ENCODE measurements at places on chromosomes 16 and 17. TPM values are rescaled to one million over a fixed set of nuclear protein-coding genes. Genes with fewer than 3 reads are reported as not detected.
A peak's percentile ranks its signal among the peaks of the same experiment; 100 is the strongest.

GRCh38 chr16:89071686-89072547, 21.7 kb upstream of the ACSF3 start:
- no peak for DNase-seq

DNA sequence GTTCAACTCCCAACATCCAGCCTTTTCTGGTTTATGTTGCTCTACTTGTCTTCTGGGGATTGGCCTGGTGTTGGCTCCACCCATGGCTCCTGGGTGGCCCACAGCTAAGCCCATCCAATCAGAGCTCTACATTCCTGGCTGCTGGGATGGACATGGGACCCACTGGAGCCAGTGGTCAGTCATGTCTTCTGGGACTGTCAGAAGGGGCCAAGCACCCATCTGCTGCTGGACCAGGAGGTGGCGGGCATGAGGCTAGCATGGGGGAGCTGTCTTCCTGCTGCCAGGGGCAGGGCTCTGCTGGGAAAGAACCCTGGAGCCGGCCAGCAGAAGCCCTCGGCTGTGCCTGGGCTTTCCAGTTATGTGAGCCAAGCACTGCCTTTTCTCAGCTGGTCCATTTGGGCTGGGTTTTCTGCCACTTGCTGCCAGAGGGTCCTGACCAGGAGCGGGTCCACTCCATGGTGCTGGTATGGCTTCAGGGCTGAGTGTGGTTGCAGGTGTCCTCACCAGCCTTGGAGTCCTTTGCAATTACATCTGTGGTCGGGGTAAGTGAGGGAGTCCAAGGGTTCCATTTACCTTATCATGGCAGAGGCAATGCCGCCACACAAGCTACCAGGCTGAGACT, 17.4 kb upstream of the ZNF469 start:
- peak; percentile 22 for DNase-seq

- no peak for DNase-seq
Measured at GRCh38 chr17:27959382-27959709, 66.2 kb upstream of the LYRM9 start.

Gene GAST
- not detected for total RNA-seq

GRCh38 chr17:15289285-15290183, 24.4 kb upstream of the PMP22 start:
- no peak for DNase-seq

DNA sequence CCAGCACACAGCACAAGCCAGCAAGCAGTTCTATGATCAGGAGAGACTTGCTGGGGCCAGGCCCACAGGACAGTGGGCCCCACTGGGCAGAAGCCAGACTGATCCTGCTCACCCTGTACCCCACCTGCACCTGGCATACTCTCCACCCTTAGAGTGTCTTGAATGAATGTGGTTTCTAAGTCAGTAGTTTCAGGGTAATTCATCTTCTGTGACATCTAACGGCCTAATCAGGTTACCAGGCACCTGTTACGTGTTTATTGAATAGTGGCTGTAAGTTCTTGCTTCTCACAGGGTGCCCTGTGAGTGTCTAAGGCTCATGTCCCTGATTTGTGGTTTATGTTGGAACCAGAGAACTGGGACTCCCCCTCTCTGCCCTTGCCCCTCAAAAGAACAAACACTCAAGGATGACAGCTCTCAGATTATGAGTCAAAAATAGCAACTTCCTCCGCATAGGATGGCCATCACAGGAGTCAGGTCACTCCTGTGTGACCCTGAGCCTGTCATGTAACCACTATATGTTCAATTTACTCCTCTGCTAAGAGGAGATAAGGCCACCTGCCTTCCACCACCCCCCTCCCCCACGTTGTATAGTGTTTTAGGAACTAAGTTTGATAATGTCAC, 7.0 kb upstream of the OR2C1 start:
- no peak for DNase-seq

GRCh38 chr17:69448431-69449102, 34.1 kb downstream of the MAP2K6 start:
- DNase-seq: peak; percentile 3

Gene NOXO1
- total RNA-seq: 141 TPM

DNA sequence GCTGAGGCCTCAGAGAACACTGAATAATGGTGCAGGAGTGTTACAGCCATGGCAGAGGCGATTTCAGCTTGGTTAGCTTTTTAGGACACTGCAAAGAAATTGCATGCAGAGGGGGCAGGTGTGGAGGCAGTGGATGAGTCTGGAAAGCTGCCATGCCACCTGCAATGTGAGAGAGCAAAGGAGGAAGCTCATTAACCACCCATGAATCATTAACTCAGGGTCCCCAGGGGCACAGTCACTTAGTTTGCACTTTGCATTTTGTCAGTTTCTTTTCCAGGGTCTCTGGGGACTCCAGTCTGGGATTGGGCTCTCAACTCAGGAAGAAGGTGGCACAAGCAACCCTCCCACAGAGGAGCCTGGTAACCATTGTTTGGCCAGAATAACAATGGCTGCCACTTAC, 132.9 kb downstream of the USP31 start:
- no peak for DNase-seq

DNA sequence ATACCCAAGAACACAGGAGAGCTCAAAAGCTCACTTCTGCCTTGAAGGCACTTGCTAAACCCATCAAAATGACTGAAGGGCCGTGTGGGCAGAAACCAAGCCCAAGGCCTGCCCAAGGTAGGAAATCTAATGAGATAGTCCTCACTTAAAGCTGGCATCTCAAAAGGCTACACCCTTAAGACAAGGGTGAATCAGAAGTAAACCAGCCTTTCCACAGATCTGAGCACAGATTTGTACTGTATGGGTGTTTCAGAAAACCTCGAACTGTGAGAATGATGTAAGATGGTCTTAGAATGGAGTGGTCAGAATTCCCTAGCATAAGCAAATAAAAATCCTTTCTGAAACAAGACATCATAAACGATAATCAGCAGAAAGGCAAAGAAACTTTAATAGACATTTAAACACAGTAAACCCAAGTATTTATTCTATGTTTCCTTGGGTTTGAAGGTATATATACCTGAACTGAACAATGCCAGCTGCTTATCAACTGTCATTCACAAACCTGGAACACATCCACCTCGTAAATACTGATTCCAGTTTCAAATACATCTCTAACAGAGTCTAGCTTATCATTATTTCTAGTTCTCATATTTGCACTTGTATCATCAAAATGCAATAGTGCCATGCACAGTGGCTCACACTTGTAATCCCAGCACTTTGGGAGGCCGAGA, 37.8 kb downstream of the GLG1 start:
- peak; percentile 9 for DNase-seq

Gene DHRS7C
- not detected for total RNA-seq

DNA sequence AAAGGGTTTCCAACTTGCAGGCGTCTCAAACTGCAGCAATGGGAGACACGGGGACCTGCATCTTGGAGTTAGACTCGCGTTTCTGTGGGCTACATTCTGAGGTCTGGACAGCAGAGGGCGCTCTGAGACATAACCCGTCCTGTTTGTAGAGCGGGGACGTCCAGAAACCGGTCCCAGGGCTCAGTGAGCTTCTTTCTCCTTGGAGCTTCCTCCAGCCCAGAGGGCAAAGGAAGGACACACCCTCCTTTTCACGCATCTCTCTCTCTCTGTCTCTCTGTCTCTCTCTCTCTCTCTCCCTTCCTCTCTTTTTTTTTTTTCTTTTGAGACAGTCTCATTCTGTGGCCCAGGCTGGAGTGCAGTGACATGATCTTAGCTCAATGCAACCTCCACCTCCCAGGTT, 19.8 kb downstream of the COX4I1 start:
- DNase-seq: peak; percentile 92

DNA sequence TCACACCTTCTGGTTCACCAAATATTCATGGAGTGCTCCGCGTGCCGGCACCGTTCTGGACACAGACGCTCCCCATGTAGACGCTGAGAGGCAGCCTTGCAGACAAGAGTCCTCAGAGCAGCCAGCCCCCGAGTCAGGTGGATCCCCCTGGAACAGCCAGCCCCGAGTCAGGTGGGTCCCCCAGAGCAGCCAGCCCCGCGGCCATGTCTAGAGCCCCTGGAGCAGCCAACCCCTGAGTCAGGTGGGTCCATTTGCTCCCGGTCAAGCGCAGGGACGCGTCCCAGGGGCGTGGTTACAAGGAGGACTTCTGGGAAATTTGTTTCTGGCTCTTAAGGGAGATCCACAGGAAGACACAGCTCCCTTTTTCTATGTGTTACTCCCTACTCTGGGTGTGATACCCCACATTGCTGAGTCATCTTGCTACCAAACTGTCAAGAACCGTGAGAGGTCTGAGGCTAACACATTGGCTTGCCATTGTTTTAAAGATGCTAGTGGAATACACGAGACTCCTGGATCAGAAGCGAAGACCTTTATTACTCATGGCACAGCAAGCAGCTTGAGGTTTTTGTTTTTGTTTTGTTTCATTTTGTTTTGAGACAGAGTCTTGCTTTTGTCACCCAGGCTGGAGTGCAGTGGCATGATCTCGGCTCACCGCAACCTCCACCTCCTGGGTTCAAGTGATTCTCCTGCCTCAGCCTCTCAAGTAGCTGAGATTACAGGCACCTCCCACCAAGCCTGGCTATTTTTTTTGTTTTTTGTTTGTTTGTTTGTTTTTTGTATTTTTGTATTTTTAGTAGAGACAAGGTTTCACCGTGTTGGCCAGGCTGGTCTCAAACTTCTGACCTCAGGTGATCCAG, 43.3 kb upstream of the CBFA2T3 start:
- no peak for DNase-seq

DNA sequence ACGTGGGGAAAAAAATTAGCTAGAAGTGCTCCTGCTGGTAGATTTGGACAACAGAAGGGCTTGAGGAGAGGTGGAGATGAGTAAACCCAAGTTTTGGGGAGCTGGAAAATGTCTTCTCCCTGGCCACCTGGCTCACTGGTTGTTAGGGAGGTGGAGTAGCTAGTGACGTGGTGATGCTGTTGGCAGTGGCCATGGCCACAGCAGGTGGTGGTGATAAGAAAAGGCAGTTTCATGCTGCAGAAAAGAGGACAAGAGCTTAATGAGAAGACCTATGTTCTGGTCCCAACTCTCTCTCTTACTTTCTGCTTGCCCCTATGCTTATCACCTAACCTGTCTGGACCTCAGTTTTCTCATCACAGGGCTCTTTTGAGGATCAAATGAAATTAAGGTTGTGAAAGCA, 223.5 kb upstream of the N4BP1 start:
- no peak for DNase-seq

- no peak for DNase-seq
Measured at GRCh38 chr17:17325816-17326215, 22.6 kb downstream of the NT5M start.

GRCh38 chr16:29834079-29834478, 13.8 kb downstream of the MVP start:
- DNase-seq: no peak

Gene ST6GALNAC2
- total RNA-seq: 1.0 TPM

Gene EIF1
- total RNA-seq: 81.6 TPM

- peak; percentile 90 for DNase-seq
Measured at GRCh38 chr17:17445925-17446665, 30.7 kb upstream of the MED9 start.

DNA sequence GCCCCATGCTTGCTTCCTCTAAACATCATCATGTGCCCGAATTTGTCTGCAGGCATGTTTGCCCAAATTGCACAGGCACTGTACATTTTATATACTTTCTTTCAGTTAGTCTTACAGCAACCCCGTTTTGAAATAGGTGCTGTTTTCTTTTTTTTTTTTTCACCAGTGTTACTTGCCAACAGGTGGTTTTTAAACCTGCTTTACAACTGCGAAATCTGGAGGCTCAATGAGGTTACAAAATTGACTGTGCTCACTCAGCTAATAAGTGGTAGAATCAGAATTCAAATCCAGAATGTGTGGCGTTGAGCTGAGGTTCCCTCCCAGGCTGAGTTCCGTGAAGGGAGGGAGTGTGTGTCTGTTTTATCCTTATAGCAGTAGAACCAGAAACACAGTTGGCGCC, 5.8 kb downstream of the PLA2G15 start:
- DNase-seq: no peak

- DNase-seq: no peak
Measured at GRCh38 chr16:76338472-76338871, 61.3 kb downstream of the CNTNAP4 start.

- DNase-seq: no peak
Measured at GRCh38 chr16:66681676-66682075, 14.9 kb downstream of the CMTM4 start.

GRCh38 chr17:31318298-31318801, 3.1 kb downstream of the EVI2A start:
- no peak for DNase-seq

- DNase-seq: no peak
Measured at GRCh38 chr17:12422651-12423050, 243.0 kb upstream of the MYOCD start.

DNA sequence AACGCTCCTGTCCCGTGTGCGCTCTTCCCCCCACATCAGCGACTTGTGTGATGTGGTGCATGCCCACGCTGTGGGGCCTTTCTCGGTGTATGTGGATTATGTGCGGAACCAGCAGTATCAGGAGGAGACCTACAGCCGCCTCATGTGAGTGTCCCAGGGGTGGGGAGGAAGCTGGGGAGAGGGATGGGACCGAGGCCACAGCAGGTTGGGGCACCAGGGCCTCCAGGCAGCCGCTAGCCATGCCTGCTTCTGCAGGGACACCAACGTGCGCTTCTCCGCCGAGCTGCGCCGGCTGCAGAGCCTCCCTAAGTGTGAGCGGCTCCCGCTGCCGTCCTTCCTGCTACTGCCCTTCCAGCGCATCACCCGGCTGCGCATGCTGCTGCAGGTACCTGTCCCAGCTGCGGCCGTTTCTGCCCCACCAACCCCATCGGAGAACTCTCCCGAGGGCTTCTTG, 5.8 kb downstream of the ARHGEF15 start:
- DNase-seq: no peak

Gene UNK
- 24.9 TPM for total RNA-seq

GRCh38 chr17:83190601-83191387, 111.4 kb downstream of the METRNL start:
- DNase-seq: no peak

DNA sequence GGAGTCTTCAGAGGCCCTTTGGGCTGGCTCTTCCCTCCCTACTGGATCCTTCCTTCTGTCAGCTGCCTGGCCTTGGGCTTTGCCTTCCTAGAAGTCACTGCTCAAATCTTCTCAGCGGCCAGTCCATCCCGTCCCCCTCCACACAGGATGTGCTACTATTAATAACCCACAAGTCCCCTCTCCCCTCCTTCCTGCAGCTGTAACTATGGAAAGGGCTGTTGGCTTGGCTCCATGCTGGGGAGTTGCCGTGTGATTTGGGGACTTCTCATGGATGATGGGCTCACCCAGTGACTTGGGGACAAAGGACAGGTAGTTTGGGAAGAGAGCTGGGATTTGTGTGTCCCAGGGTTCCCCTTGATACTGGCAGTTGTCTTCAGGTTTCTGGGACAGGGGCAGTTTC, 19.4 kb downstream of the TMEM94 start:
- no peak for DNase-seq

Gene SLC16A11
- not detected for total RNA-seq

Gene TBC1D3
- total RNA-seq: not detected

Data from HT-29 (cell line).